Vagina (tissue), 2 donors: ENCODE measurements at places on chromosomes 4 and X. TPM values are rescaled to one million over a fixed set of nuclear protein-coding genes. Genes with fewer than 3 reads are reported as not detected.
A peak's percentile ranks its signal among the peaks of the same experiment; 100 is the strongest.

DNA sequence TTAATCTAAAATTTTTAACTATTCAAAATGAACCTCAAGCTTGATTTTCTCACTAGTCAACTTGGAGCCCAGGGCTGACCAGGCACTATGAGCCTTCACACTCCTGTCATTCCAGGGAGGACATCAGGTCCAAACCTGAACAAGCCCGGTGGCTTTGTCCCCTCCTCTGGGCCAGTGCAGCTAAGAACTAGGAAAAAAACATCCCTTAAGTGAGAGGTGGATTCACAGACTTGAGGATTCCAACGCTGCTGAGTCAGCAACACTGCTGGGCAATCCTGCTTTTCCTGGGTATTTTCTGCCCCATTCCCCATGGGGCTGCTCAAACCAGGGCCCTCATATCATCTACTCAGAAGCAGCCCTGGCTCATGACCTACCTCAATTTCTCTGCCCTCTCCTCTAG, 4.0 kb downstream of the RNF212 start:
- H3K36me3 ChIP-seq: no peaks in the 10 kb centered on the region
- peaks cover 12% of the 10 kb centered on the region for H3K4me1 ChIP-seq
- no peak overlapping the region for H3K27ac ChIP-seq
- H3K4me3 ChIP-seq: no peak overlapping the region

GRCh38 chr4:165175879-165176278, 31.5 kb upstream of the KLHL2 start:
- no peaks in the 10 kb centered on the region for H3K4me1 ChIP-seq
- no peaks in the 10 kb centered on the region for H3K36me3 ChIP-seq
- no peak overlapping the region for H3K4me3 ChIP-seq
- H3K27ac ChIP-seq: no peak overlapping the region
- no peaks in the 10 kb centered on the region for H3K27me3 ChIP-seq
- DNase-seq: no peak

DNA sequence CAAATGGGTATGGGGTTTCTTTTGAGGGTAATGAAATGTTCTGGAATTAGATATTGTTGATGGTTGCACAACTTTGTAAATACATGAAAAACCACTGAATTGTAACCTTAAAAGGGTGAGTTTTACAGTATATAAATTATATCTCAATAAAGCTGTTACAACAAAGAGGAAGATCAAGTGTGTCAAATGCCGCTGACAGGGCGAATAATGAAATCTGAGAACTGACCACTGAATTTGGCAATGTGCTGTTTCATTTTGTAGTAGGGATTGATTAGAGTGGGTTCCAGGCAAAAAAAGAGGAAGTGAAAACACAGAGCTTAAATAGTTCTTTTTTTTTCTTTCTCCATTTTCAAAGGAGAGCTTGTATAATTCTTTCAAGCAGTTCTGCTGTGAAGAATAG, 161.1 kb upstream of the NAP1L5 start:
- H3K27me3 ChIP-seq: no peaks in the 10 kb centered on the region
- H3K4me3 ChIP-seq: no peak overlapping the region
- H3K4me1 ChIP-seq: peaks cover 13% of the 10 kb centered on the region
- DNase-seq: no peak
- H3K27ac ChIP-seq: no peak overlapping the region

GRCh38 chrX:123731258-123731986, 1.4 kb downstream of the THOC2 start:
- no peaks in the 10 kb centered on the region for H3K4me1 ChIP-seq
- peak overlapping the region; percentile 67 for H3K4me3 ChIP-seq
- no peaks in the 10 kb centered on the region for H3K36me3 ChIP-seq
- H3K27me3 ChIP-seq: no peaks in the 10 kb centered on the region

GRCh38 chrX:127313635-127314034, 494.1 kb downstream of the PRR32 start:
- H3K4me3 ChIP-seq: no peak overlapping the region
- DNase-seq: no peak
- H3K27me3 ChIP-seq: no peaks in the 10 kb centered on the region
- H3K36me3 ChIP-seq: no peaks in the 10 kb centered on the region
- no peak overlapping the region for H3K27ac ChIP-seq
- H3K4me1 ChIP-seq: no peaks in the 10 kb centered on the region

GRCh38 chr4:95325665-95326064, 223.1 kb downstream of the UNC5C start:
- no peak overlapping the region for H3K27ac ChIP-seq
- H3K4me3 ChIP-seq: no peak overlapping the region
- H3K36me3 ChIP-seq: no peaks in the 10 kb centered on the region
- H3K4me1 ChIP-seq: no peaks in the 10 kb centered on the region
- DNase-seq: no peak
- H3K27me3 ChIP-seq: no peaks in the 10 kb centered on the region

DNA sequence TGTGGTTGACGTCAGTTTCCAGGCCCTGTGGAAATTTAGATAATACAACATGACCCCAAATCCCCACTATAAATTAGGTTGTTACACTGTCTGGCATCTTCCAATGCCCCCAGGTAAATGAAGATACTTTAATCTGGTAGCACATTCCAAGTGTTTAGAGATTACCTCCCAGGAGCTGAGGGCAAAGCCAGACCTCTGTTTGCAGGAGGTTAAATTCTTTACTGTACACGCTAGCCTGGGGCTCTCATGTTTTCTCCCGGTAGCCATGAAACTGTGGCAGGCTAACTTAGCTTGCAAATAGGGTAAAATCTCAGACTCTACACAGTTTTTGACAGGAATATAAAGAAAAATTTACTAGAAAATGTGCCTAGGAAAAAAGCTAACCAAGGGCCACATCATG, 450.0 kb downstream of the PDGFC start:
- H3K4me1 ChIP-seq: no peaks in the 10 kb centered on the region
- no peak overlapping the region for H3K27ac ChIP-seq
- H3K27me3 ChIP-seq: no peaks in the 10 kb centered on the region
- no peaks in the 10 kb centered on the region for H3K36me3 ChIP-seq
- no peak overlapping the region for H3K4me3 ChIP-seq

DNA sequence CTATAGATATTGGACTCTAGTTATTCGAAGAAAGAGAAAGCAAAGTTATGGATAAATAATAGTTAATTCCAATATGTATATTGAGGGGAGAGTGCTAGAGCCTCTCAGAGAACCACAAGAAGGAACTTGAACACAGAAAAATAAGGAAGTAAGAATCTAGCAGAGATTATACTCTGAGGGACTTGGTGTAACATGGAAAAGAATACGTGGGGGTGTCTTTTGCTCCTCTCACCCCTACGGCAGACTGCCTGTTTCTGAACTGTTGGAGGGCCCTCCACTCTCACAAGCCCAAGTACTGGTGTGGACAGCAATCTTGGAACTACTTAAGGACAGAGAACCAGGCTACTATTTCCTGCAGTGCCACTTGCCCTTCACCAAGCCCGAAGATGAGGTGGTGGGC, 1174.4 kb upstream of the PCDH10 start:
- no peaks in the 10 kb centered on the region for H3K36me3 ChIP-seq
- H3K4me3 ChIP-seq: peak overlapping the region; percentile 15
- DNase-seq: no peak
- no peaks in the 10 kb centered on the region for H3K4me1 ChIP-seq

- no peaks in the 10 kb centered on the region for H3K27me3 ChIP-seq
- DNase-seq: no peak
- no peak overlapping the region for H3K27ac ChIP-seq
- no peaks in the 10 kb centered on the region for H3K4me1 ChIP-seq
These were observed 584.6 kb downstream of the PRR32 start for GRCh38 chrX:127404161-127404560.

DNA sequence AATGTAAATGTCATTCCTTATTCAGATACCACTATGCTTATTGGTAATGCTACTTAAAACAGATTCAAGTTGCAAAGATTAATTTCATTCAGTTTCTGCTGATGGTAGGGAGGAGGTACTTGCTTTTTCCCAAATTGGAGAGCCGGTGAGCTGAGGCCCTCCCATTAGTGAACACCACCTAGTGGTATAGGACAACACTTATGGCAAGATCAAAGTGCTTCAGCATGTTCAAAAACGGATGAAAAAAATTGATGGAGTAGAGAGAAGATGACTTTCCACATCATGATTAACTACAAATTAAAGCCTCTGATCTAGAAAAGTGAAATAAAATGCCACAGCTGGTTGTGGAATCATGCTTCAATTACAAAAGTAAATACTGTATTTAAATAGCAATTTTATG, 112.9 kb downstream of the MBNL3 start:
- H3K27ac ChIP-seq: no peak overlapping the region
- no peak for DNase-seq
- H3K27me3 ChIP-seq: no peaks in the 10 kb centered on the region
- no peaks in the 10 kb centered on the region for H3K4me1 ChIP-seq
- no peaks in the 10 kb centered on the region for H3K36me3 ChIP-seq

GRCh38 chr4:188374871-188375270, 235.6 kb downstream of the TRIML1 start:
- DNase-seq: no peak
- H3K36me3 ChIP-seq: no peaks in the 10 kb centered on the region
- no peak overlapping the region for H3K27ac ChIP-seq
- no peaks in the 10 kb centered on the region for H3K4me1 ChIP-seq

DNA sequence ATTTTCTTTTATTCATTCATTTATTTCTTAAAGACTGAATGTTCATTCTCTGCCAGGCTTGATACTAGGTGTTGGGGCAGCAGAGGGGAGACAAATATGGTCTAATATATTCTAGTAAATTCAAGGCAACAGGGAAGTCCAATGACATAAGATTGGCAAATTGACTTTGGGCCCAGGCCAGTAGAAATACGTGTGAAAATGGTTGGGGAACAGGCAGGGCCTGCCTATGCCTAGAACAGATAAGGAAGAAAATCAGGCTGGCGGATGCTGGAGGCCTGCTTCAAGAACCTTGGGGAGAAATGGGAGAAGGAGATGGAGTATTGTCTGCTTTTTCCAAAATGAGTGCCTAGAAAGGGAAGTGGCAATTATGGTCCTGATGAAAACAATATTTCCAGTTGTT, 108.6 kb downstream of the RTL5 start:
- H3K27me3 ChIP-seq: no peaks in the 10 kb centered on the region
- peak; percentile 37 for DNase-seq
- no peak overlapping the region for H3K27ac ChIP-seq
- no peak overlapping the region for H3K4me3 ChIP-seq
- no peaks in the 10 kb centered on the region for H3K4me1 ChIP-seq

GRCh38 chr4:103268746-103269145, 70.6 kb upstream of the CENPE start:
- H3K27me3 ChIP-seq: no peaks in the 10 kb centered on the region
- DNase-seq: no peak
- no peaks in the 10 kb centered on the region for H3K36me3 ChIP-seq
- H3K4me1 ChIP-seq: no peaks in the 10 kb centered on the region
- no peak overlapping the region for H3K27ac ChIP-seq

- H3K36me3 ChIP-seq: no peaks in the 10 kb centered on the region
- no peak overlapping the region for H3K4me3 ChIP-seq
- peaks cover 4% of the 10 kb centered on the region for H3K4me1 ChIP-seq
These were observed 5.5 kb downstream of the SUV39H1 start for GRCh38 chrX:48702032-48702431.

DNA sequence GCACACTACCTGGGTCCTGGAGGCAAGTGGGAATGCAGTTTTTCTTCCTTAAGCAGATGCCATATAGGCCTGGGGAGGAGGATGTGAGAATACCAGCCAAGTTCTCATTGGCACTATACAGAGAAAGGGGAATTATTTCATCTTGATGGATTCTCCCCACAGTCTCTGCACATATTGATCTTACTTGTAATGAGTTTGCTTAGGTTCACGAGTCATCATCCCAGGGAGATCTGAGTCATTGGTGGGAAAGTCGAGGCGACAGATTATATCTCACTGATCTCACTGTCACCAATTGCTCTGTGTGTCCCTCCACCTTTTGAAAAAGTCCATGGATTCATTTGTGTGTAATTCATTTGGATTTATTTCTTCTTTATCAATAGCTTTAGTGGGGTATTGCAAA, 156.8 kb downstream of the AR start:
- H3K27ac ChIP-seq: no peak overlapping the region
- no peaks in the 10 kb centered on the region for H3K4me1 ChIP-seq
- no peak overlapping the region for H3K4me3 ChIP-seq
- no peak for DNase-seq

DNA sequence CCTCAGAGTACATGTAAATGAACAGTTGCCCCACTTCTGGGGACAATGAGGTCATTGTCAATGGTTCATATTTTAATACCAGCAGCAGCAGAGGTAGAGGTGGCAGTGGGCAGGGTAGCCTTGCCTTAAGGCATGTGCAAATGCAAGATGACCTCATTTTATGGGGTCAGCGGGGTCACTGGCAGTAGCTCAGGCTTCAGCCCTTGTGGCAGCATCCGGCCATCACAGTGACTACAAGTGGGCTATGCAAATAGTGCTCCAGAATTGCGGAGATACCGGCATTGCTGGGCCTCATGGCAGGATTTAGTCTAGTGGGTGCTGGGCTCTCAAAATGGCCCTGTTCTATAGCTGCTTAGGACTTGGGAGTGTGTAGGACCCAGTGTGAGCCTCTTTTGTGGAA, 144.7 kb downstream of the FAM47A start:
- H3K27me3 ChIP-seq: no peaks in the 10 kb centered on the region
- H3K27ac ChIP-seq: no peak overlapping the region
- H3K4me3 ChIP-seq: no peak overlapping the region

DNA sequence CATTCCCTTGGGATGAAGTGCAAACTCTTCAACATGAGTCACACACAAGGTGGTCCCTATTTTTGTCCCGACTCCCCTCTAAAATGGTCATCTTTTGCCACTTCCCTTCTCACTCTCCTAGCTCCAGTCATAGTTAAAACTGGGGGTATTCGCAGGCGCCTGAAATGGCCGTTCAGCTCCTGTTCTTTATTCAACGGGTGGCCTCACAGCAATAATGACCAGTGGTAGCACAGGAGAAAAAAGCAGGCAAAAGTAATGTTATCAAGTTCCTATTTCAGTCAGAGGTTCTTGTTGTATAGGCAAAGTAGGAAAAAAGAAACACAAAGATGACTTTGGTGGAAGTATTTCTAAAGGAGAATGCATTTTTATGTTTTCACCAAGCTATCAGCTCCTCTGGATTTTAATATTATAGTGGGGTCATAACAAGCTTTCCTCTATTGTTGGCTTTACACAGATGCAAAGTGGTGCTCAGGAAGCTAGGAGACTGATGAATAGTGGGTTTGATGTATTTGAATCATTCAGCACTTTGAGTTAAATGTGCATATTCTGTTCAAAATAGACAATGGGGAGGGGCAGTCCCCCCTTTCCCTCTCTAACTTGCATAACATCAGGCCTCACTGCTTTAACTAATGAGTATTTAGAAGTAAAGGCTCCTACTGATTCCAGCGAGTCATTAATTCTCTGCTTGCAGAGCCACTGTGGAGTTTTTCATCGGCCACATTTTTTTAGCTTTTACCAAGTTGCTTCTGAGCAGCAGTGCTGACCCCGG, 171.2 kb upstream of the NDP start:
- no peak for DNase-seq
- H3K36me3 ChIP-seq: no peaks in the 10 kb centered on the region
- no peak overlapping the region for H3K27ac ChIP-seq
- H3K4me3 ChIP-seq: no peak overlapping the region

- no peaks in the 10 kb centered on the region for H3K36me3 ChIP-seq
These were observed 454.9 kb downstream of the PDGFC start for GRCh38 chr4:156516698-156517097.

The PFKFB1 gene
- not detected for total RNA-seq

The CHIC2 gene
- 40.0 TPM for total RNA-seq

The GPR78 gene
- 23.1 TPM for total RNA-seq

The RBM47 gene
- 61.1 TPM for total RNA-seq

The GPC4 gene
- 7.6 TPM for total RNA-seq

The ZDHHC15 gene
- total RNA-seq: 3.4 TPM

The CCNQ gene
- total RNA-seq: 31.2 TPM

The POU3F4 gene
- not detected for total RNA-seq
